ENCODE measurements at places on chromosomes 4 and X.

GRCh38 chr4:7227008-7227407, 34.7 kb downstream of the SORCS2 start:
- no peak for DNase-seq

GRCh38 chr4:23921447-23921845, 31.6 kb upstream of the PPARGC1A start:
- DNase-seq = no peak

DNA sequence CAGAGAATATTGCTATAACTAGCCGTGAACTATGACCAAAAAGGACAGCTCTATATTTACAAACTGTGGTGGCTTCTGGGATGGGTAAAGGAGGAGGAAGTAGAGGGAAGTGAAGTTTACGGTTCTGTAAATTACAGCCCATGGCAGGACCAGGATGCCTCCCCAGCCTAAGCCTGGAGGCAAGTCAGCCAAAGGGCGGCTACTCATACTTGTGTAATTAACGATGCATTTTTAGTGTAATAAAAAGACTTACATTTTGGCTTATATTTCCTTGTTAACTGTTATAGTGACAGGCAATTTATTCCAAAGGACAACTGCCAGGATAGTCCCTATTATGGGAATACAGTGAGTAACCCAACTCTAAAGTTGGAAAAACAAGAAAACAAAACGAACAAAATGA, 139.9 kb upstream of the OTUD4 start:
- DNase-seq = no peak

GRCh38 chrX:16851421-16851820, 18.7 kb downstream of the RBBP7 start:
- no peak for DNase-seq

- no peak for DNase-seq
Observed at GRCh38 chrX:130216320-130216719, 44.6 kb downstream of the RAB33A start.

GRCh38 chr4:128658214-128658631, 151.3 kb upstream of the JADE1 start:
- no peak for DNase-seq

GRCh38 chr4:13891544-13891939, 264.0 kb upstream of the BOD1L1 start:
- DNase-seq = no peak

- DNase-seq = no peak
Observed at GRCh38 chr4:85598936-85599335, 124.0 kb downstream of the ARHGAP24 start.

DNA sequence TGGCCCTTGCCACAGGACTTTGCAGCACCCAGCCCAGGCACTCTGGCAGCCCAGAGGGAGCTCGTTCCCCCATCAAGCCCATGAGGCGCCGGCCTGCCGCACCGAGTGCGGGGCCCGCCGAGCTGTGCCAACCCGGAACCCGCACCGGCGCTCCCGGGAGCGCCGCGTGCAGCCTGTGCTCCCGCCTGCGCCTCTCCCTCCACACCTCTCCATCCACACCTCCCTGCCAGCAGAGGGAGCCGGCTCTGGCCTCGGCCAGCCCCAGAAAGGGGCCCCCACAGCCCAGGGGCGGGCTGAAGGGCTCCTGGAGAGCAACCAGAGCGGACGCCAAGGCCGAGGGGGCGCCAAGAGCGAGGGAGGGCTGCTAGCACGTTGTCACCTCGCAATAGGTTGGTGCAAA, 268.8 kb downstream of the MID1IP1 start:
- DNase-seq = no peak

- no peak for DNase-seq
Observed at GRCh38 chrX:141632124-141632523, 42.6 kb downstream of the SPANXA2 start.

DNA sequence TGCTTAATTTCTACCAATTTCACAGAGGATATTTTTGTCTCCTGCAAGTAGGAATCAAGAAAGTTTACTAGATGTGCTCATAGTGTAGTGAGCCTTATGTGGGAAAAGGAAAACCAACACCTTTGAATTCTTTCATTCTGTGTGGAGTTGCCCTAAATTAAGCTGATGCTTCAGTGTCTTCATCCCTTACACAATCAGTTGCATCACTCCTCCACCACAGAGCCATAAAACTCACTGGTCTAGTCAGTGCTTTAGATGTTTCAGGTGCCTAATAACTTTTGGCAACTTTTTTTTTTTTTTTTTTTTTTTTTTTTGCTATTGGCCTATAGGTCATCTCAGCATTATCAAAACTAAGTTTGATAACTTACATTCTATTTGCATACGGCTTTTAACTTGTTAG, 41.5 kb downstream of the HHIP start:
- DNase-seq = no peak

- DNase-seq = peak; percentile 49
Observed at GRCh38 chr4:8919651-8920288, 48.1 kb upstream of the HMX1 start.

DNA sequence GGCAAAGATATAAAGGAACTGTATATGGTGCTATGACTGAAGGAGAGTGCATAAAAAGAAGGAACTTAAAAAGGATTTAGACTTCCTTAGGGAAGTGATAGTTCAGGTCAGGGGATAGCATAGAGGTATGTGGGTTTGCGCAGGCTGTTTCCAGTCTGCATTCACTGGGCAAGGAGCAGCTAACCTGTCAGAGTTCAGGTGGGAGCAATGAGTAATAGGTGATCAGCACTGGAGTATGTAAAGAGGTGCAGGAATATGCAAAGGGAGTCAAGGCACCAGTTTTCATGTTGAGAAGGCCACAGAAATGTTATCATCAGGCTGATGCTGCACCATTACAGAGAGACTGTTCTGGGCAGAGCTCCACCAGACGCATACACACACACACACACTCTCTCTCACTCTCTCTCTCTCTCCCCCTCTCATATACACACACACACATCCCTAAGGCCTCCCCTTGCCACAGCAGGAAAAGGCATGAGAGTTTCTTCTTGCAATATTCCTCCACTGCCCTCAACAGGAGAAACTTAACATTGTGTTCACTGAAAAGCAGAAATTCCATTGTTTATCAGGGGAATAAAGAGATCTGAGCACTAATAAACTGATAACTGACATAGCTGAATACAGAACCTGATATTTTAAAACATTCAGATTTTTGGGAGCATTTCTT, 256.4 kb upstream of the GRID2 start:
- no peak for DNase-seq

DNA sequence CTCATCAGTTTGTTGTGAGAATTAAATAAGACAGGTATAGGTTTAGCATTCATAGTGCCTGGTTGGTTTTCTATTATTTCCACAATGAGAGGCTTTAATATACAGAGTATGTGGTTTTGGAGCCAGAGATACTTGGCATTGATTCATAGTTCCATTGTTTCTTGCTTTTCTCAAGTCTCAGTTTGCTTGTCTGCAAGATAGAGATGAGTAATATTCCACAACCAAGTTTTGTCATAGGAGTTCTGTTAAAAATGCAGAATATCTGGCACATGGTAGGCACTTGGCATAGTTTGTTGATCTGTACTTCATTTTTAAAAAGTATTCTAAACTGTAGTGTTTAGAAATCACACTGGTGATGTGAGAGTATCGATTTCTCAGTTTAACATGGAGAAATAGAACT, 37.5 kb upstream of the EDA2R start:
- DNase-seq = no peak

GRCh38 chr4:95510145-95510544, 38.6 kb downstream of the UNC5C start:
- DNase-seq = no peak

DNA sequence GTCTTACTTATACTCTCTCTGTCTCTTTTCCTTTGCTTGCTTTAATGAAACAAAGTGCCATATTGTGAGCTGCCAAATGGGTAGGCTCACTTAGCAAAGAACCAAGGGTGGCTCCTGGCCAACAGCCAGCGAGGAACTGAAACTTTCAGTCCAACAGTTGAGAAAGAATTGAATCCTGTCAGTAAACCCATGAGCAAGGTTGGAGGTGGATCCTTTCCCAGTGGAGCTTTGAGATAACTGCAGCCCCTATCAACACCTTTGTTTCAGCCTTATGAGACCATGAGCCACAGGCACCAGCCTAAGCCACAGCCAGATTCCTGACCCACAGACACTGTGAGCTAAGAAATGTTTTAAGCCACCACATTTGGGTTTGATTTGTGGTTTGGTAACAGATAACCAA, 362.2 kb downstream of the PDGFC start:
- no peak for DNase-seq

GRCh38 chr4:77251751-77252150, 94.7 kb downstream of the CCNG2 start:
- DNase-seq = no peak

- no peak for DNase-seq
Observed at GRCh38 chrX:13022926-13023325, 21.5 kb downstream of the FAM9C start.

DNA sequence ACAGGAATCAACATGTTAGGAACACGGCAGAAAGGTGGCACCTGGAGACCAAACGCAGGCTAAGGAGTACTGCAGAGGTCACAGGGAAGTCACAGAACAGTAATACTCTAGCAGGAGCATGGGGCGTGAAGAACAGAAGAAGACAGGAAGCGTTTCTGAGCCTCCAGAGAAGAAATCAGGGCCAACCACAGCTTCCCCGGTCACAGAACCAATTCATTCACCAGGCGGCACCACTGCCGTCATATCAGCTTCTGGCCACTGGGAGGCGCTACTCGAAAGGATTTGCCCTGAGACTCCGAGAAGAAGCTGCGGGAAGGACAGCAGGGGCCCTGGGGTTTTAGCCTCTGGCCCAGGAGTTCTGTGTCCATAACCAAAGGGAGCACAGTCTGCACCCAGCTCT, 78.0 kb upstream of the DRD5 start:
- DNase-seq = peak; percentile 85

Data from posterior vena cava (tissue), 2 donors.